Cerebellar nuclear complex (tissue), 1 donor: ENCODE measurements at places on chromosomes 13 and 19.
A peak's percentile ranks its signal among the peaks of the same experiment; 100 is the strongest.

- DNase-seq = no peak
Observed at GRCh38 chr13:44730099-44730498, 154.0 kb upstream of the TSC22D1 start.

- DNase-seq = no peak
Observed at GRCh38 chr13:19123502-19123901, 58.1 kb downstream of the TUBA3C start.

- DNase-seq = no peak
Observed at GRCh38 chr13:113112893-113113845, 7.6 kb downstream of the F7 start.

- no peak for DNase-seq
Observed at GRCh38 chr19:32876919-32877285, 7.3 kb upstream of the SLC7A9 start.

GRCh38 chr19:17337675-17338432 lies 501 bp downstream of the GTPBP3 start:
- DNase-seq = no peak

DNA sequence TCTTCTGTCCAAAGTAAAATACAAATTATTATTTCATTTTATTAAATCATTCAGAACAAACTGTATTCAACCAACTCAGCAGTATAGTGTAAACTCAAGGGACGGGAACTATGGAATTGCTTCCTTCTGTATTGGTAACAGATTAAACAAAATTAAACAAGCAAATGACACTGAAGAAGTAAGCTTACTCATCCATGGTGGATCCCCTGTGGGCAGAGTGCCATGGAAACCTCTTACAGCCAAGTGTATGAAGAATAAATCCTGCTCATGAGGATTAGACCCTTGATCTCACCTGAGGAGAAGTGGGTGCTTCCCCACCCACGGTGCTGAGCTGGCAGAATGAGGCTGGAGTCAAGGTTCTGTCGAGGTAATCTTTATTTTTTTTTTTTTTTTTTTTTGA lies 18.0 kb upstream of the RFXAP start:
- DNase-seq = no peak

DNA sequence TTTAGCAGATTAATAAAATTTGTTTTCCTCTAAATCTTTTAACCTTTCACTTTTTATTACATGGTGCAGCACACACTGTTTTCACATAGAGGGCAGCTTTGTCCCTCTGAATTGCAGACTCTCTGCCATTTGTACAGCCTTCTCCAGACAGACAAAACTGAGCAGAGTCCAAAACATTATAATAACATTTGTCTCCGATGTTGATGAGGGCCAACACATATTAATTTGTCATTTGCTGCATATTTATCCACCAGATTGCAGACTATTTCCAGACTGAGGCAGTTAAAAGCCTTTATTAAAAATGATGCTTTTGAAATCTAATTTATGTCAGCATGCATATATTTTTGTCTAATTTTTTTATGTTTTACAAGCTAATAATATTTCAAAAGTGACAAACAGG lies 1251.9 kb upstream of the SLC10A2 start:
- no peak for DNase-seq

DNA sequence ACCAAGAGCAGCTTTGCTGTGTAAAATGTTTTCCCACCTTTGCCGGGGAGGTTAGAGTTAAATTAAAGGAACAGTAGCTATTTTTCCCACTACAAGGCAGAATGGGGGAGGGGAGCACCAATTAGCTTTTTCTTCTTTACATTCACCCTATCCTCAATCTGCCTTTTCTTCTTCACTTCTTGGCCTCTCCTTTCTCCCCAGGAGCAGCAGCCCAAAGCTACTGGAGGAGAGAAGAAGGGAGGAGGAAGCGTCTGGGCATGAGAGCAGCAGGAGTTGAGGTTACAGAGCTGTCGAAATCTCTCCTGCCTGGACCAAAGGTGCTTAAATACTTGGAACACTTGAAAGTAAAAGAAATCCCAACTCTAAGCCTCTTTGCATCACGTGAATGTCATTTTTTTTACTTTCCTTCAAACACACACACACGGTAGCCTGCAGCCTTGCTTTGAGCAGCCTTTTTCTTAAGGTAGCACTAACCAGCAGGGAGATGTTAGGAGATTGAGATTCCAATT lies 39.0 kb upstream of the WASF3 start:
- DNase-seq = no peak

- no peak for DNase-seq
Observed at GRCh38 chr19:5046339-5047039, 77.6 kb downstream of the KDM4B start.

DNA sequence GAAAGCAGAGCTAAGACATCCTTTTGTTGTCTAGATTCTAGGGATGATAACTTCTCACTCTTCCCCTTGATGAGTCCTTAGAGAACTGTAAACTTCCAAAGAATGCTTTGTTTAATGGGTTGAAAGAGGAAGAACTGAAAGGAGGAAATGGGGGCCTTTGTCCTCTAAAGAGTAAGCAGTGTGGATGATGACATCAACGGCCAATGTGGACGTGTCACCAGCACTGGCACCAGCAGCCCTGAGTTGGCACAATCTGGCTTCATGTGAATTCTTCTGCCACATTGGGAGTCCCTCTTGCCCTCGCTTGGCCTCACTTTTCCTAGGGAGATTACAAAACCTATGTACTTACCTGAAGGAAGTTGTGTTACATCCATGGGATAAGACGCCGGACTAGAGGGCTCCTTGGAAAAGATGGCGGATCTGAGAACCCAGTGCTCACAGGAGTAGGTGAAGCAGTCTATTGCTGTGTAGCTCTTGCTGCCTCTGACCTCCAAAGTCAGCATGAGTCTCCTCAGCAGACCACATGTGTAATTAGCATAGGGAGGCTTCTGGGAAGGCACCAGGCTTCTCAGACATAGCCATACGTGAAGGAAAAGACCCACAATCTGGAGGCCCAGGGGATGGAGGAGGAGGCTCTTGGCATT lies 62.8 kb downstream of the RGCC start:
- DNase-seq = no peak

DNA sequence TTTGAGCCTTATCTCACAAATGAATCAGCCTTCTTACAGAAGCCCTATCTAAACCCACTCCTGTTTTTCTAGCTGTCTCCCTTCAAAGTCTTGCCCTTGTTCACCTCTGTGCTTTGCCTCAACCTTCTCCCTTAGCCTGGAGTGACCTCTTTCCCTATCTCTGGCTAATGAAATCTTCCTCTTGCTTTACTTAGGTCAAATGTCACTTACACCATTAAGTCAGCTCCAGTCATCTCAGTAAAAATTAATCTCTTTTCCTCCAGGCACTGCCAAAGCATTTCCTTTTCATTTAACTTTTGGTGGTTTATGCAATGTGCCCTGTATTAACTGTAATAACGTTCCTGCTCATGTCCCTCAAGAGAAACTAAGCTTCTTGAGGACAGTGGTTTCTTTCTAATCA lies 596.5 kb upstream of the MIR17HG start:
- no peak for DNase-seq

GRCh38 chr19:11530432-11530831 lies 1.5 kb upstream of the ECSIT start:
- DNase-seq = peak; percentile 92

DNA sequence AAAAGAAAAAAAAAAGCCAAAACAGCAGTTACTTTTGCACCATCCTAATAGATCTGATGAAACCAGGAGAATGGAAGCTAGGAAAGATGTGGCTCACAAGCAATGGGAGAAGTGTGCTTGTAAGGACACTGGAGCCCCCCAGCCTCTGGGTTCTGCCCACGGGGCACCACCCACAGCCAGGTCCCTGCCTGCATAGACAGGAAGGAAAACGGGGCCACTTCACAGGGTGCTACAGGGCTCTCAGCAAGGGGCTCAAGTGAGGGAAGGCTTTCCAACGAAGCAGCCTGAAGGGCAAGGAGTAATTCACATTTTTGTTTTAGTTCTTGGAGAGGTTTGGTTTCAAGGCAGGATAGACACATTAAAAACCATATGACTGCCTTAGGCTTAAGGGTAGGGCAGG lies 42.7 kb downstream of the BRD4 start:
- no peak for DNase-seq

- DNase-seq = no peak
Observed at GRCh38 chr19:21584537-21584936, 79.1 kb downstream of the ZNF429 start.

GRCh38 chr13:103130681-103131210 lies 64.5 kb upstream of the SLC10A2 start:
- no peak for DNase-seq

- no peak for DNase-seq
Observed at GRCh38 chr19:47623921-47624391, 15.0 kb downstream of the BICRA start.

DNA sequence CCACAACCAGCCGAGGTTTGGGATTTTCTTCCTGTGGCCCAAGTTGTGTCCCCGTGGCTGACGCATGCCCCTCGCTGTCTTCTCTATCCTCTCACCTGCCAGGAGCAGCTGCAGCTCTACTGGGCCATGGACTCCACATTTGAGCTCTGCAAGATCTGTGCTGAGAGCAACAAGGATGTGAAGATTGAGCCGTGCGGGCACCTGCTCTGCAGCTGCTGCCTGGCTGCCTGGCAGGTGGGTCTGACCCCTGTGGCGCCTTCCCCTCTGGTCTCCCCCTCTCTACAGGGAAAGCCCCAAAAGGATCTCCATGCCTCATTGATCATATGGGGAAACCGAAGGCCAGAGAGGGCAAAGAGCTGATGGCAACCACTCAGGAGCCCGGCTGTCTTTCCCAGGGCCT lies 14.6 kb downstream of the CBLC start:
- DNase-seq = no peak

DNA sequence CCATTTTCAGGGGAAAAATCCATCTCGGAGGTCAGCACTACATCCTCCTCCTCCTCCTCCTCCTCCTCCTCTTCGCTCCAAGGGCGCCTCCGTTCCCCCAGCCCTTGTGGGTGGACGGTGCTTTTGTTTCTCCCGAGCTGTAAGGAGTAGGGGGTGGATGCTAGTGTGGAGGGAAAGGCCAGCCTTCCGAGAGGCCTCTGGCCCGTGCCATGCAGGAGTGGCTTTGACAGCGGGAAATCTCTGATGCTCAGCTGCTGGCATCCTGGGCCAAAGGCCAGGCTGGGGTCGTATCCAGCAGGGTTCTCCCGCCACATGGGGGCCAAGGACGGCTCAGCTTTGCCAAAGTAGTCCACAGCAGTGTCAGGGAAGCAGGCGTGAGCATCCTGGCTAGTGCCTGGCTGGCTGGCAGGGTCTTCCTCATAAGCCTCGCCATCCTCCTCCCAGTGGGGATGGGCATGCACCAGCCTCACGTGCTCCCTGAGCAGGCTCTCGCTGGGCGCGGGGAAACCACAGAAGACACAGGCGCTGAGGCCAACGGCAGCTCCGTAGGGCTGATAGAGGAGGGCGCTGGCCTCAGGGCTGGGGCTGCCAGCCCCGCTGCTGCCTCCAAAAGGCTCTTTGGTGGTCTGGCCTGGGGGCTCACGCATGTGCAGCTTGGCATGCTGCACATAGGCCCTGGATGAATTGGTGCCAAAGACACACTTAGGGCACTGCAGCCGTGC lies 10.5 kb downstream of the WIZ start:
- no peak for DNase-seq

DNA sequence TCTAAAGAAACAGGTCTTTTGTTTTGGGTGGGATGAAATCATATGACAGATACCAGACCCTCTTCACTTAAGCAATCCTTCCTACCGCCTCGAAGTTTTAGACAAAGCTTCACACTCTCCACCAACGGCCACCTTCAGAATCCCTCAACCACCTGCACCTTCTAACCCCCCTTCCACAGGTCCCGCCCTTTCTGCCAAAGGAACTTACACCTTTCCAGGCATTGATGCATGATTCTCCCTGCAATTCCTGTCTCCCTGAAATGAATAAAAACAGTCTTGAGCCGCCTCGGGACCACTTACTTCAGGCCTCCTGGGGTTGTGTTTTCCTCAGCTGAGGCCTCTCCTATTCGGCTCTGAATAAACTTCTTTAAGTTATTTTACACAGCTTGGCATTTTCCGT lies 859 bp downstream of the ZNF433 start:
- DNase-seq = no peak

DNA sequence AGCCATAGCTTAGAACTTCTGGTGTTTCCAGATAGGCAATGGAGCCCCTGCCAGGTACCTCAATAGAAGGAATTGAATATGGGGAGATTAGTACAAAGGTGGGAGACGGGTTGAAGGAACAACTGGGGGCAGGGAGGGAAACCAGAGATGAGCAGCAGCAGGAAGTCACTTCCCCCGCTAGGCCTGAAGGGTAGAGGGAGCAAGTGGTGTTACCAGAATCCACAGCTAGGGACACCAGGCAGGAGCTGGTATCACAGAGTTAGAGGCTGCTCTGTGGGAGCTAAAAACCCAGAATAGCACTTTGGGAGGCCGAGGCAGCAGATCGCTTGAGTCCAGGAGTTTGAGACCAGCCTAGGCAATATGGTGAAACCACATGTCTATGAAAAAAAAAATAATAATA lies 15.3 kb upstream of the HNRNPUL1 start:
- no peak for DNase-seq

- no peak for DNase-seq
Observed at GRCh38 chr13:39676315-39676876, 20.9 kb downstream of the COG6 start.

DNA sequence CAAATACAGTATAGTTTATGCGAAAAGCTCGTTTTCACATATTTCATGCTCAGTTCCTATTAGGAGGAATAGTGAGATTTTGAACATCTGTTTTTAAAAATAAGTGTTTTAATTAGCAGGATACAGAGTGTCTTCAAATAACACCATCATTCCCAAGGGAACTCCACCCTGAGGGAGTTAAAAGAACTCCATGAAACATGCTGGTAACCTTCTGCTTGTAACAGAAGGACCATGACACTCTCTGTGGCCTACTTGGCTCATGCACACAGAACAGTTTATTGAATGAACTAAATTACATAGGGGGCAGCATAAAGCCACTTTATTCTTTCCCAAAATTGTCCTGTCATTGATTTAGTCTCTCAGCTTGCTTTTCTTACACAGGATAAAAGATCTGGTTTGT lies 809.5 kb upstream of the SLITRK6 start:
- DNase-seq = no peak

DNA sequence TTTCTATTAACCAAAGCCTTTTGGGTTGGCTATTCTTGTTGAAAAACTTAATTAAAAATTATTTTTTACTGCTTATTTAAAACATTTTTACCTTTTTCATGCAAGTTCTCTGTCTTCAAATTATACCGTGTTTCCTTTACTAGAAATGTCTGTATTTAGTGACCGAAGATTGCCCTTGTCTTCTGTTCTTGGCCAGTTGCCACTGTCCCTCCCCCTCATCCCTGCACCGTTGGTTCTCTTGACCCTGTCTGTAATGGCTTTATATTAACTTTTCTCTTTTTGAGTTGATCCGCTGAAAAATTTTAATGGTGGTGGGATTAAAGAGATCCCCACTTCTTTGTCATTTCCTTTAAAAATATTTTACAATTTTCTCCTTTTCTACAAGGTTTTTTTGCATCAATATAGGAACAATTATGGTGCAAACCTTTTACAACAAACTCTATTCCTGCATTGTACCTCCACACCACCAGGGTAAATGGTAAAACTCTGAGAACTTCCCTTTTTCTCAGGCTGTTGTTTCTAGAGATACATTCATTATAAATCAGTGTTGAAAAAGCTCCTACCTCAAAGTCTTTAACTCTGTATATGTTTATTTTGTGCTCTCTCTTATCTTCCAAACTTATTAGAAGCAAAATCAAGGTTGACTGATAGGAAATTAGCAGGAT lies 12.9 kb upstream of the RNF113B start:
- no peak for DNase-seq
